ENCODE measurements at places on chromosomes 3 and 15.

DNA sequence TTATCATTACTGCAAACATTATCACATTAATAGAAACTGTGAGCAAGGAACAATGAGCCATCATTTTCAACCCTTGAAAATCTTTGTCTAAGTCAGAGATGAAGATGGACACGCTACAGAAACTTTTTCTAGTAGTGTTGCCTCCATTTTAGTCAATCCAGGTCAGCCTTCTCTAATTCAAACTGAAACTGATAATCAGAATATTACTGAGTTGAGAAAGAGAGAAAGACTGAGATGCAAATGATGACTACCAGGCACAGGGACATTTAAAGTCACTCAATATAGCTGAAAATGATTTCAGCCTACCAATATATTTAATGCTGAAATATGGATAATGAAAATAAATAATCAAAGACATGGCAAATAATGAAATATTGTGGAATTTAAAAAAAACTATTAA is 261.4 kb downstream of the GBE1 start:
- DNase-seq = no peak

DNA sequence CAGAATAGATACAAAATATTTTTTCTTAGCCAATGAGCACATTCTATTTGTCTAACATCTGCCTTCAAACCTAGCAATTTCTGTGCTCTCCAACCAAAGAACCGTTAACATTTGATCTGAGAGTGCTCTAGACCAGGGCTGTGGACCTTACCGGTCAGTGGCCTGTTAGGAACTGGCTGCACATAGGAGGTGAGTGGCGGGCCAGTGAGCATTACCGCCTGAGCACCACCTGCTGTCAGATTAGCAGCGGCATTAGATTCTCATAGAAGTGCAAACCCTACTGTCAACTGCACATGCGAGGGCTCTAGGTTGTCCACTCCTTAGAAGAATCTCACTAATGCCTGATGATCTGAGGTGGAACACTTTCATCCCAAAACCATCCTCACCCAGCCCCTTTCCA is 131.7 kb downstream of the CADM2 start:
- DNase-seq = no peak

- no peak for DNase-seq
These were observed 203.1 kb downstream of the KCNAB1 start for GRCh38 chr3:156323466-156323865.

DNA sequence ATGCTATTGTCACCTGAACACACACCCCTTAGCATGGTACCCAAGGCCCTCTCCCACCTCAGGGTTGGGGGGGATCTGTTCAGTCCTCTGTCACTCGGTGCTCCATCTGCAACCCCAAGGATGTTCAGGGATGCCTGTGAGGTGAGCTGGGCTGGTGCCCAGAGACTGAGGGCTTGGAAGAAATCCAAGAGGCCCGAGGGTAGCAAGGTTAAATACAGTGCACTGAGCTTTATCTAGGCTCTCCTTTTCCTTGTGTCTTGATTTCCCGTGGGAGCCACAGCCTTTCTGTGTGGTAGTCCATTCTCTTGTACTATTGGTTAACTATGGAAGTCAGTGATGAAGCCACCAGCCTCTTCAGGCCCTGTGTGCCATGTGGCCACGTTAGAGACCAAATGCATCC is 18.7 kb upstream of the WNT5A start:
- no peak for DNase-seq

DNA sequence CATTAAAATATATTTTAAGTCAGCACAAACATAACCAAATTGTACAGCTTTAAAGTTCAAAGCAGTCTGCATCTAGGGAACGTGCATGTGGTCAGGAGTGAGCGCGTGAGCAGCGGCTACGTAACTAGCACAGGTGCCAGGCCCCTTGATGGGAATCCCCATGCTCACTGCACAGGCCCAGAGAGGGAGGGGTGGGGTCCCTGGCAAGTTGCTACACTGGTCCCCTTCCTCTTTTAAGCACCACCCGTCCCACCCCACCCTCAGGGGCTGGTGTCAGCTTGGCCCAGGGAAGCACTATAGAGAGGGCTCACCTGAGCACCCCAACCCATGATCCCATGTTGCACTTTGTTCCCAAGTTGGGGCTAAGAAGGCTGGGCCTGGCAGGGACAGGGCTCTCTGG is 835 bp upstream of the GMPPB start:
- peak; percentile 37 for DNase-seq

GRCh38 chr15:45095661-45096060 is 18.3 kb downstream of the DUOX2 start:
- no peak for DNase-seq

GRCh38 chr3:33076952-33077351 is 20.0 kb downstream of the GLB1 start:
- no peak for DNase-seq

DNA sequence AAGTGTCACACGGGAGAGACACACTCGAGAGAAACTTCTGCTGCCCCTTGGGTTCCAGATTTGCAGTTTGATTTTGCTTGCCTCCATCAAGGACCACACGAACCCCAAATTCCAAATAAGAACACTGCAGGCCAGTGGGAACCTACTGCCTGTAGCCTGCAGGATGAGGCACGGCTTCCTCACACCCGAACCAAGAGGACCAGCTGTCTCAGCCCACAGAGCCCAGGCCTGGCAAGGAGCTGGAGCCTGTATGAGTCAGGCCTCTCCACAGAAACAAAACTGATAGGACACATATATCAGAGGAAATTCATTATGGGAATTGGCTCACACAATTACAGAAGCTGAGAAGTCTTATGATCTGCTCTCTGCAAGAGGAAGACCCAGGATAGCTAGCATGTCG is 188.1 kb upstream of the NSMCE3 start:
- DNase-seq = no peak

DNA sequence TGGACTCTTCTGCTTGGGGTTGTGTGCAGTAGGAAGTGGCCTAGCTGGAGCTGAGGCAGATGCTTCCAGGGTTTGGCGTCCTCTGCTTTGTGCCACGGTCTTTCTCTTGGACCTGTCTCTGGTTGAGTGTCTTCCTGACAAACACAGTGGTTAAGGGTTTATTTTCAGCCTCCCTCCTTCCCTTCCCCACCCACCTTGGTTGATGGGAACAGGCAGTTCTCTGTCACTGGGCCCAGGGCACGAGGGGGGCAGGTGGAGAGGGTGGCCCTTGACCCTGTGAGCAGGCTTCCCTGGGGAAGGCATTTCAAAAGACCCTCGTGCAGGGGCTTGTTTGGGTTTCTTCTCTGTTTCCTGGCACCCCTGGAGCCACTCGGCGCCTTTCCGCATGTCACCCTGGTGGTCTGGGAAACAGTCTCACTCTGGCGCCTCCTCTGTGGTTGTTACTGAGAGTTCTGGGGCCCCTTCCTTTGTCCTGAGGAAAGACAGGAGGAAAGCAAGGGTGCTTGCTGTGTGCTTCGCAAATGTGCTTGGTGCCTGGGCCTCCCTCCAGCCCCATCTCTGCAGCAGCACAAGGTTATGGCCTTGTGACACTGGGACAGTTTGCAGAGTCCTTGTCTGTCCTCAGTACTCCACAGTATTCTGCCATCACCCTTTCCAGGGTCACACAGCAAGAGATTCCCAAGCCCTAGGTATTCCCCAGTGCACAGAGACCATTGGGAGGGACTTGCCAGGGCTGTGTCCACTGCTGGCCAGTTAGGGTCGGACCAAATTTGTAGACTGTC is 10.3 kb upstream of the STAB1 start:
- DNase-seq = no peak

- no peak for DNase-seq
These were observed 11.9 kb upstream of the LEKR1 start for GRCh38 chr3:156814295-156814694.

DNA sequence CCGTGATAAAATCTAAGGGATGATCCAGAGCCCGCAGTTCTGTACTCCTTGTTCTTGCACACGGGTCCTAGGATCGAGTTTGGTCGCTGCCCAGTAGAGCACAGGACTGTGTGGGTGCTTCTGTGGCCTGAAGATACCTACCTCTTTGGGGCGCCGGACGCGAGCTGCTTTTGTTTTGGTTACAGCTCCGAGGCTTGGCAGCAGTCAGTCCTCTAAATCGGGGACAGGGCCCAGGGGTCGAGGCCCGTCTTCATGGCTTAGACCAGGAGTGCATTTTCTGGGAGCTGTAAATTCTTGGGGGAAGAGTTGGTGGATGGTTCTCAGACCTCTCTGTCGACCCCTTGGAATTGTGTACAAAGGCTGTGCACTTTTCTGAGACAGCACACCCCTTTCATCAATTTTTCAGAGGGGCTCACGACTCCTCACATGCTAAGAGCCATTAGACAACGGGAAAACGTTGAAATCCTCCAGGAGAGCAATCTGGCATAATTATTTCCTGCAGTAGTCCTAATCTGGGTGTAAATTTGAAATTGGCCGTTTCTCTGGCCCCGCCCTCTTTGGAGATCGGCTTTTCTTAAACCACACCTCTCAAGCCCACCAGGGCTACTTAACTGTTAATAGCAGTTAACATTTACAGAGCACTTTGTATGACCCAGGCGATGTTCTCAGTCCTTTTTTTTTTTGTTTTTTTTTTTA is 928 bp downstream of the CEP97 start:
- DNase-seq = peak; percentile 49

- DNase-seq = no peak
These were observed 14.6 kb downstream of the ZNF710 start for GRCh38 chr15:90015749-90016148.

GRCh38 chr3:196142202-196142956 is 60.5 kb upstream of the TFRC start:
- DNase-seq = no peak

DNA sequence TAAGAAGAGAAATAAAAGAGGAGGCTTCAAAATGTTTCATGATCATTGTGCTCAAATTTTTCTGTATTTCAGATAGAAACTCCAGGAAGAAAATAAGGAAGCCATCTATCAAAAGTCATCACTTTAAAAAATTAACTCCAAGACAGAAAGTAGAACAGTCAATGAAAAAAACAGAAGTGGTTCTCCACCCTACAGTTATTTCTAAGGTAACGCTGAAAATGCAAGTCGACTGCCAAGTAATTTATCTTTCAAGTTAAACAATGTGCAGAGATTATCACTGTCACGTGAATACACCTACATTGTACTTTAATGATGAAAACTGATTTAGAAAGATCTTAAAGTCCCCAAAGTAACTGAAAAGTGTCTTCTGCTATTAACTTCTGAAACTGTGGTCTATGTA is 78.5 kb upstream of the SNRPA1 start:
- no peak for DNase-seq

DNA sequence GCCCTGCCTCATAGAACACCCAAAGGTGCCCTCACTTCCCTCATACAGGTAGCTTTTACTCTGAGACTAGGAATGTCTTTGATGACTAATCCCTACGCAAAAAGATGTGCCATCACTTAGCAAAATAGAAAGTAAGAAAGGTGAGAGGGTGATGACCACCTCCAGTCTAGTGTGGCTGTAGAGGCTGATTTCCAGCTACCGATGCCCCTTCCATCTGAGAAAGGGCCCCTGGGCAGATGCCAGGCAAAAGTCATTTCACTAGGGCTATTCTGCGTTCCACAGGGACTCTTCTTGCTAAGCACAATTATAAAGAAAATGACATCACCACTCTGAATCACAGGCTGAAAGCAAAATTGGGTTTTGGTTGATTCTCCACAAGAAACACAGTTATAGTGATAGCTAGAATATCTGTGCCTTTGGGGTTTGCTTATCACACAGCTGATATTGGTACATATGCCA is 77.4 kb downstream of the RBPMS2 start:
- peak; percentile 60 for DNase-seq

DNA sequence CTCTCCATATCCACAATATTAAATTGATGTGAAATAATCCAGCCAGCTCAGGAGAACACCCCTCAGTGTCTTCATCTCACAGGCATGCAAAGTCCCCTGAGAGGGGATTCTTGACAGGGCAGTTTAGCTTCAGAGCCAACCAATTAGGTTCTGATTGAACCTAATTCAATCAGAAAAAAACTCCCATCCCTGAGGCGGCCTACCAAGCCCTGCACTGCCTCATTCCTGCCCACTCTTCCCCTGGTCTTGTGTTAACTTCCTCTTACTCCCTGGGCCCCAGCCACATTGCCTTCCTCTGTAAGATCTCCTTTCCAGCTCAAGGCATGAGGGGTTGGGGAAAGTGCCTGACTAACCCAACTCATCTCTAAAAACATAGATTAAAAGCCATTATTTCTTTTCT is 46.1 kb downstream of the FRMD4B start:
- no peak for DNase-seq

DNA sequence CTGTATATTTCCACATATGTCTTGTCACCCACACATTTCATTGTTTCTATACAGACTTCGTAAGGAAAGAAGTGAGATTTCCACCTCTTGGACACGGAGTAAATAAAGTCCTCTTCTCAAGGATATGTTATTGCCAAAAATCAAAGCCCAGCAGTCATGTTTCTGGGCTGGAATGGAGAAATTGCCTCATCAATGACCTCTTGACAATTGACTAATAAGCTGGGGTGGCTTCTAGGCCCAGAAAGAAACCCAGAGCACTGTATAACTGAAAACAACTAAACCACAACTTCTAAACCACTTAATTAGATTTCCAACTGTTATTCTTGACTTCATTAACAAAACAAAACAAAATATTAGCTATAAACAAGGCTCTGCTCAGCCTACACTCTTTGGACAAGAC is 56.4 kb upstream of the SLC24A5 start:
- DNase-seq = no peak

DNA sequence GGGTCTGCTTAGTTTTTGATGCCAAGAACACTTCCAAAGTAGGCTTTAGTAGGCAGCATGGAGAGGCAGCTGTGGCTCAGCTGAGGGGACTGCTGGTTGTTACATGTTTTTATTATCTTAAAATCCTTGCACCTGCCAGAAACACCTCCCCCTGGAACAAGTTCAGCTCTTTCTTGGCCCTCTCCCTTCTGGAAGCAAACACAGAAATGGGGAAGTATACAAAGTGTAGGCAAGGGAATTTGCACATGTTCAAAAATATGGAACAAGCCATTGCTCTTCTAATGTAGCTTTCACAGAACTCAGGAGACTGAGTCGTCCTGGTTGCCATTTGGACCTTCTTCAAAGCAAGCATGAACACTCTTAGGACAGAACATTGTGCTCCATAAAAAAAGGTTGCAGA is 169.1 kb upstream of the SEMA6D start:
- no peak for DNase-seq

GRCh38 chr3:26622621-26623418 is at the start of gene LRRC3B:
Gene LRRC3B, plus strand, starts transcription at chr3:26622772. Its CDS starts 86,901 bp downstream, at chr3:26709673.
- DNase-seq = no peak

DNA sequence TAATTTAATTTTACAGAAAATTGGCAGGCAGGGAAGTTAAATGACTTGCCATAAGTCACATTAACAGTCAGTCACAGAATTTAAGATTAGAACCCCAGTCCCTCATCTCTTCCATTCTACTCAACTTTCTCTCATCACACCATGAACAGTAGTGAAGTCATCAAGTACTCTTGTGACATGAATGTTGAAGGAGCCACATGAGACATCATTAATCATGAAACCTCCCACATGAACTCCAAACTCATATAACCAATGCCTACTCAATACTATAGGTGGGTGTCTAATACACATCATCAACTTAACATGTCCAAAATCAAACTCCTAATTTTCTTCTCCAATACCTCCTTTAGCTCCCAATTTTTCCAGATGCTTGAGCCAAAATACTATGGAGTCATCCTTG is 19.5 kb downstream of the PHC3 start:
- no peak for DNase-seq

DNA sequence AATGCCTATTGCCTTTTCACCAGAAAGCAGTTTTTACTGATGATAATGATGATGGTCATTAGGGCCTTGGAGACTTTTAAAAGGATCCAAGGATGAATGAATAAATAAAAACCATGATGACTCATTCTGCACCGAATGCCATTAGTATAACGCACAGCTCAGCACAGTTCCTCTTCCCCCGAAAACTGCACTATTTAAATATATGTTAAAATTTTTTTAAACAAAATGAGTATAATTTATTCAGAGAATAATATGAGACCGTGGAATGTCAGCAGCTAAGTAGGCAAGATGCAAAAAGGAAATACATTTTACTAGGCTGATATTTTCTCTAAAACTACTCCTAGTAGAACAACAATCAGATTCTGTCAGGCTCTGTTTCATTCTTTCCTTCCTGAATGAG is 83.4 kb upstream of the NANOGP8 start:
- no peak for DNase-seq

Data from activated CD4-positive, alpha-beta T cell treated with anti-CD3 and anti-CD28 coated beads, Interleukin-2, amount 50 U/mL, for 48 hours (primary cell).